ENCODE measurements at places on chromosomes 7 and 10.
A peak's percentile ranks its signal among the peaks of the same experiment; 100 is the strongest.

- DNase-seq = no peak
These were observed 273.3 kb downstream of the FZD1 start for GRCh38 chr7:91537260-91538152.

GRCh38 chr7:135522509-135522908 is 12.6 kb upstream of the CNOT4 start:
- DNase-seq = no peak

DNA sequence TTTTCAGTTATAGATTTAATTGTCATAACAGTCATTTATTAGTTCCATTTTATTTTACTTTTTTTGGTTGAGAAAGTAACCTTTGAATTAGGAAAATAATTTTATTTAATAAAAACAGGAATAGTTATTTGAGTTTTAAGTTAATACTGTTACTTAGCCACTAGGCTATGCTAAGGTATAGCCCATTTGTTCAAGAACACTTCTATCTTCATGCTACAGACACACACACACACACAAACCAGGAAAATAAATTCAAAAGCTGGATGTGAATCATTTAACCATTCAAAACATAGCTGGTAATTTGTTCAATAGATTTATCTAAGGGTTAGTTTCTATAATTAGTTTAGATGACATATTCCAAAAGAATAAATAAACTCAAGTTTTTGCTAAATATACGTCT is 148.4 kb downstream of the RNF133 start:
- no peak for DNase-seq

DNA sequence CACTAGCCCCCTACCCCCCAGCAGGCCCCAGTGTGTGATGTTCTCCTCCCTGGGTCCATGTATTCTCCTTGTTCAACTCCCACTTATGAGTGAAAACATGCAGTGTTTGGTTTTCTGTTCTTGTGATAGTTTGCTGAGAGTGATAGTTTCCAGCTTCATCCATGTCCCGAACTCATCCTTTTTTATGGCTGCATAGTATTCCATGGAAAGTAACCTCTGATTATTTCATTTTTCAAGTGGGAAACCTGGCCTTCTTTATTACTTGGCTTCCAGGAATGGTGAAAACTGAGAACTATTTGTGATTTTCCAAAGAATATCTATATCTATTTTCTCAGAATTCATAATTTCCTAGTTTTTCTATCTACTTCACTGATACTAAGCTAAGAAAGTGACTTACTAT is 235.0 kb downstream of the MTERF1 start:
- no peak for DNase-seq

DNA sequence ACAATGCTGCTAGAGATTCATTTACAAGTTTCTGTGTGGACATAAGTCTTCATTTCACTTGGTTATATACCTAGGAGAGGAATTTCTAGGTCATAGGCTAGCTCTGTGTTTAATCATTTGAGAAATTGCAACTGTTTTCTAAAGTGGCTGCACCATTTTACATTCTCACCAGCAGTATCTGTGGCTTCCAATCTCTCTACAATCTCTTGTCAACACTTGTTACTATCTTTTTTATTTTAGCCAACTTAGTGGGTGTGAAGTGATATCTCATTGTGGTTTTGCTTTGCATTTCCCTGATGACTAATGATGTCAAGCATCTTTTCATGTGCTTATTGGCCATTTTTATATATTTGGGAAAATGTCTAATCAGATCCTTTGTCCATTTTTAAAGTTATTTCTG is 53.0 kb upstream of the DRGX start:
- no peak for DNase-seq

DNA sequence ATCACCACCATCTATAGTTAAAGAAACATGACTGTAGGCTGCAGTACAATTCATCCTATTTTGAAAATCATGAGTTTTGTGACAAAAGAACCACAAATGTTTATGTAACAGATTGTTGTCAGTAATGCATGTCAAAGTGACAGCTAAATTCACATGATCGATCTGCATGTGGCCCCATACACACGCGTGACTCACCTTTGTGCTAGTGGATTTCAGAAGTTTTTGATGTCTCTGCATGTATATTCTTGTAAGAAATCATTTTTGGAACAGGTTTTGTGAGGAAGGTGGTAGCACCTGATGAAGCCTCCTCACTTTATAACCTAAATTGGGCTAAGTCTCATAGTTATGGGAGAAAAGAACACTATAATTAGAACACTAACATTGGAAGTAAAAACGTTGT is 17.1 kb downstream of the RNF32 start:
- no peak for DNase-seq

DNA sequence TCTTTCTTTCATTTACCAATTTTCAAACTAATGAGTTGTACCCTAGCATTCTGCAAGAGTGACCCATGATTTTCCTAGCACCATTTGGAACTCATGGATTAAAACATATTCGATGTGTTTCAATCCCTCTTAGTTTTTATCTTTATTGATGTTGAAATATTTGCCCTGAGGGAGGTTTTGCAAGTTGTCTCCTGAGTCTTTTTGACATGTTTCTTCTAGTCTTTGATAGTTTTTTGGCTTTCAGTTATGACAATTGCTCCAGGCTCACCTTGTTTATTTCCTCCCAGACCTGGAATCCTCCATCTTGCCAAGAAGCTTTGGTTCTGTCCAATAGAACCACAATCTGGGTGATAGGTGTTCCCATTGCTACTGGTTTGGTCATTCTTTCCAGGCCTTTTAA is 327.8 kb downstream of the WDR11 start:
- DNase-seq = no peak

DNA sequence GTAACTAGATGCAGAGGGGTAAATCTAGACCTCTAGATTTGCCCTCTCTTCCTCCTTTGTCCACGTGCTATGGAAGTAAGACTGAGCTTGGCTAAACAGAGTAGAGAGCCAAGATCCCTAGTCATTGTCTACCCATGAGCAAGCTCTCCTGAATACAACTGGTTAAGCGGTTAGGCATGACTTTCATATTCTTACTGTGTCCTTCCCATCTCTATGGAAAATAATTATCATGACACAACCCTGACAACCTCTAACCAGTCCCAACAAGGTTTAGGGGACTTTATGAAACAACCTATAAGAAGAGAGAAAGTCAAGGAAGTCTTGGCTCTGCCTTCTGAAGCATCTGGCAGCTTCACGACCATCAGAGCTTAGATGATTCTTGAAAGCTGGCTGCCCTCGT is 7.8 kb upstream of the LAMB4 start:
- DNase-seq = no peak

- DNase-seq = no peak
These were observed 126.6 kb upstream of the PARD3 start for GRCh38 chr10:34941471-34942357.

- no peak for DNase-seq
These were observed 274.3 kb upstream of the NEBL start for GRCh38 chr10:21171197-21171935.

DNA sequence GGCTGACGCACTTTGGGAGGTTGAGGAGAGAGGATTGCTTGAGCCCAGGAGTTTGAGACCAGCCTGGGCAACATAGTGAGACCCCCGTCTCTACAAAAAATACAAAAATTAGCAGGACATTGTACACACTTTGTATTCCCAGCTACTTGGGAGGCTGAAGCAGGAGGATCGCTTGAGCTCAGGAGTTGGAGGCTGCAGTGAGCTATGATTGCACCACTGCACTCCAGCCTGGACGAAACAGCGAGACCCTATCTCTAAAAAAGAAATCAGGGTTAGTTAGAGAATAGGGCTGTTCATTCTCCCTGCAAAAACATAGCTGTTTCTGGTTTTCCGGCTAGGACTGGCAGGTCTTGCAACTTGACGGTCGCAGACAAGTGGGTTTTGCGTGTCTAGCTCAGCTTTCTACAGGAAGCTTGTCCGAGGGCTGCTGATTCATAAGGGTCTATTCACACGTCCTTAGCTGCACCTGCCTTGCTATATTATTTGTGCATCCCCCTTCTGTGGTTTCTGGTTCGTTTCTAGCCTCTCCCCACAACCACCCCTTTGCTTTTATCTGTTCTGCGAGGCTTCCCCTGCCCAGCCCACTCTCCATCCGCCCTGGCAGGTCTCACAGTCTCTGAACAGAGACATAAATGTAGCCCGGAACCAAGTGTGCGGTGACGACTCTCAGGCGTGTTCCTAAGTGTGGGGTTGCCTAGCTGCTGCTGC is 10.7 kb downstream of the AMZ1 start:
- DNase-seq = peak; percentile 70

DNA sequence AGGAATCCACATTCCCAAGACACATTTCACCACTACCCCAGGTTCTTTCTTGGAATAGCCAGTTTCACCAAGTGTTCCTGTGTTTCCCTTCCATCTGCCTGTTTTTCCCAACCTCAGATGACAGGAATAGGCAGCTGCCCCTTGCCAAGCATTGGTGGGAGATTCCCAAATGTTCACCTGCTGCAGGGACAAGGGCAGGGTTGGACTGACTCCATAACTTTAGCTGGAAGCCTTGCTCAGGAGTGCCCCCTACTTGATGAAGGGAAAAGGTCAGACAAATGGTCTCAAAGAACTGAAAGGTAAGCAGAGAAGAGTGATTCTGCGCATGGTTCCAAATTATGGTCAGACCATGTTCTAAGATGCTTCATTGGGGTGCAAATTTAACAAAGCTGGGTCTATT is 45.1 kb upstream of the LYZL1 start:
- no peak for DNase-seq

GRCh38 chr10:130971123-130971435 is 340.4 kb downstream of the TCERG1L start:
- DNase-seq = no peak

DNA sequence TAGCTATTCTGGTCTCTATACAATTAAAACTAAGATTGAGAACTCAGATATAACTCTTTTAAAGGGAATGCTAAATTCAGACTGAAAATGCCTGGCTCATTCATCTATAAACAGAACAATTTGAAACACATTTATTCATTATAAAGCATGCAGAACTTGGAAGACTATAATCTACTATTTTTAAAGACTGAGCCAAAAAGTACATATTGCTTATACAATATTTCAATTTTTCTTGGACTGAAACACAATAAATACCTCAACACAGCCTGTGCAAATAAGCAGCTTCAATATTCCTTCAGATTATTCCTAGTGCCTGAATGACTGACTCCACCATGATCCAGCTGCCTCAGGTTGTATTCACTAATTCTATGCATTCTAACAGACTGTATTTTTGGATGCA is 15.5 kb upstream of the PHYH start:
- no peak for DNase-seq

GRCh38 chr10:70782086-70782745 is 3.0 kb downstream of the TBATA start:
- DNase-seq = no peak

- DNase-seq = no peak
These were observed 3.4 kb downstream of the CLDN3 start for GRCh38 chr7:73766556-73767229.

GRCh38 chr7:191105-191980 is 1.0 kb upstream of the FAM20C start:
- DNase-seq = no peak

- no peak for DNase-seq
These were observed 2.3 kb downstream of the ERLIN1 start for GRCh38 chr10:100183481-100183880.

DNA sequence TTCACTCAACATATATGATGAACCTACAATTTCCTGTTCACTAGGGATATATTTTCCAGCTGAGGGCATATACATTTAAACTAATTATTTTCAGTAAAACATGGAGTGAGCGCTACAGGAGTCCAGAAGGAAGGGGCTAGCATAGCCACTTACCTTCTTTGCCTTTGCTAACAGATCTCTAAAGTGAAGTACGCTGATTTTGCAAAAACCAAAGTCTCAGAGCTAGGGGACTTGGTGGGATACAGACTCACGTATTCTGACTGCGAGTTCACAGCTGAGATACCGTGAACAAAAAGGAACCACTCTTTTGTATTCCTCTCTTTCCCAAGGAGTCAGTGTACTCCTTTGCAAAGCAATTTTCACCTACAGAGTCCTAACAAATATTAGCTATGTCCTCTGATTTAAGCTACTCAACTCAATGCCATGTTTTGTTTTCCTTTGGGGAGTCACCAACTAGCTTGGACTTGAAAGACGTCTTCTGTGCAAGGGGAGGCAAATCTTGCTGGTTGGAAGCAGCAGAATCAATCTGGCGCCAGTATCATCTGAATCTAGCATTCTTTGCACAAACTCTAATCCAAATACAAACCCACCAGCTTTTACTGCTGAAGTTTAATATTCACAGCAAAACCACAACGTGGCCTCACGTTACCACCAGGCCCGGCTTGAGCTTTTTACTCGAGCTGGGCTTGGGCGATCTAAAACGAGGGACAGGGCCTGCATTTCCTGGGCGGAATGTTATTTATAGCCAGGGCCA is 657 bp downstream of the CDNF start:
- no peak for DNase-seq

- no peak for DNase-seq
These were observed 47.3 kb downstream of the MYPN start for GRCh38 chr10:68156373-68157185.

GRCh38 chr10:85148693-85149640 is 820.6 kb downstream of the CCSER2 start:
- no peak for DNase-seq

DNA sequence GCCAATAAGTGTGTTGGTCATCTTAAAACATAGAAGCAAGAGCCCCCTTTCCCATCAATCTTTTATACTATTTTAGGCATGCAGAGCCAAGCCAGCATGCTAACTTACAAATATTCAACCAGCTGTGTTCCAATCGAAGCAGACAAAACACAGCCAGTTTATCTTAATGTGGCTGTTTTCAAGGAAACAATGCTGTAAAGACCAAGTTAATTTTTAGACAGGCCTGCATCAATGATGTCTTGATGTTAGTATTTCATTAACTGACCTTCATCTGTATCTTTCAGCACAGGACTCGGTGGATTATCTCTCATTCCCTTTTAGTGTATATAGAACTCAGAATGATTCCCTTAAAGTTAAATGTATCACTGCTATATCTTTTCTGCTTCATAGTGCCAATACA is 262.0 kb upstream of the ZWINT start:
- no peak for DNase-seq

DNA sequence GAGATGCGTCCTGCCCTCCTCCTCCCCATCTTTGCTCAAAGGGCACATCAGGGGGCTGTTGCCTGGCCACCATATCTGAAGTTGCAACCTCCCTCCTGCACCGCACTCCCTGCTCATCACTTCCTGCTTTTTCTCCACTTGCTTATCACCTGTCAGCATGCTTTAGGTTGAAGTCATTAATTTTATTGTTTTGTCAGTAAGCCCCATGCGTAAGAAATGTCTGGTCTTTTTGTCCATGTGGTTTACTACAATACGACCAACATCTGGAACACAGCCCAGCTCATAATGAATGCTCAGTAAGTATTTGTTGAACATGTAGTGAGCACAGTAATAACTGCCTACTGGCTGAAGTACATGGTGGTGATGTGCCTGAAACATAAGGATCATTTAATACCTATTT is 71.6 kb upstream of the GJD4 start:
- no peak for DNase-seq

DNA sequence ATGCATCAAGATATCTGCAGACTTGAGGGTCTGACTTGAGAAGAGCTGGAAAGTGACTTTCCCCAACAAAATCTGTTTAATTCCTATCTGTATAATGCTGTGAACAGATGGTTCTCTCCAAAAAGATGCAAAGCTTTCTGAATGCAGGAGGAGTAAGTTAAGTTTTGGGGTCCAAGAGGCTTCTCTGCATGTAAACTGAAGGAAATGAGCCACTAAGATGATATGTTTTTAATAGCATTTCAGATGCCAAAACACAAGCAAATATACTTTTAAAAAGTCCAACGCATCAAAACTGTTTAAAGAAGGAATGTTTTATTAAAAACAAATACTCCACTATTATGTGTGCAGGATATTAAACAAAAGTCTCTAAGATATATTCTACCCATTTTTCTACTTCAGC is 137.0 kb downstream of the STRA8 start:
- DNase-seq = no peak

GRCh38 chr7:68409851-68410250 is 1188.4 kb upstream of the AUTS2 start:
- DNase-seq = no peak

Measured in NCI-H187 (cell line).